AG08395 (cell line): ENCODE measurements at places on chromosomes 16 and 17.

GRCh38 chr17:18256776-18257175, 1.8 kb downstream of the FLII start:
- no peak for DNase-seq

DNA sequence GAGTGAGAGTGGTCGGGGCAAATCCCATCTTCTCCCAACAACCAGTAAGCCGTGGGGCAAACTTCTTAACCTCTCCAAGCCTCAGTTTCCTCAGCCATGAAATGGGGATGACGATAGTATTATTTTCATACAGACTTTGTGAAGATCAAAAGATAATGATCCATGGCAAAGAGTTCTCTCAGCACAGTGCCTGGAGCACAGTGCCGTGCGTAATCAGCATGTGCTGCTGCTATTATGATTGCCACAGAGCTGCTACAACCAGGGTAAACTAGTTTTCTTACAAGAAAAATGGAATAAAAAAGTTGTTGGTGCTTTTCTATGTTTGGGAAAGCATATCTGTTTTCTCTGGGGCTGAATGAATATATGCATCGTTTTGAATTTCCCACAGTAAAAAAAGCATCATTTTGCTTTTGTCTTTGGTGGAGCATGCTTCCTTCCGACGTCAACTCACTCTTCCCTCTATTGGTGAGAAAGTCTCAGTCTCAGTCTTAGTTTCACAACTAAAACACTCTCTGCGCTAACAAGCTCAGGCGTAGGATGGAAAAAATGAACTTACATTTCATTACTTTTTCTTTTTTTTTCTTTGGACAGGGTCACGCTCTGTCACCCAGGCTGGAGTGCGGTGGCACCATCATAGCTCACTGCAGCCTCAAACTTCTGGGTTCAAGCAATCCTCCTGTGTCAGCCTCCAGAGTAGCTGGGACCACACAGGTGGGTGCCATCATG, 37.2 kb downstream of the CDK5R1 start:
- no peak for DNase-seq

DNA sequence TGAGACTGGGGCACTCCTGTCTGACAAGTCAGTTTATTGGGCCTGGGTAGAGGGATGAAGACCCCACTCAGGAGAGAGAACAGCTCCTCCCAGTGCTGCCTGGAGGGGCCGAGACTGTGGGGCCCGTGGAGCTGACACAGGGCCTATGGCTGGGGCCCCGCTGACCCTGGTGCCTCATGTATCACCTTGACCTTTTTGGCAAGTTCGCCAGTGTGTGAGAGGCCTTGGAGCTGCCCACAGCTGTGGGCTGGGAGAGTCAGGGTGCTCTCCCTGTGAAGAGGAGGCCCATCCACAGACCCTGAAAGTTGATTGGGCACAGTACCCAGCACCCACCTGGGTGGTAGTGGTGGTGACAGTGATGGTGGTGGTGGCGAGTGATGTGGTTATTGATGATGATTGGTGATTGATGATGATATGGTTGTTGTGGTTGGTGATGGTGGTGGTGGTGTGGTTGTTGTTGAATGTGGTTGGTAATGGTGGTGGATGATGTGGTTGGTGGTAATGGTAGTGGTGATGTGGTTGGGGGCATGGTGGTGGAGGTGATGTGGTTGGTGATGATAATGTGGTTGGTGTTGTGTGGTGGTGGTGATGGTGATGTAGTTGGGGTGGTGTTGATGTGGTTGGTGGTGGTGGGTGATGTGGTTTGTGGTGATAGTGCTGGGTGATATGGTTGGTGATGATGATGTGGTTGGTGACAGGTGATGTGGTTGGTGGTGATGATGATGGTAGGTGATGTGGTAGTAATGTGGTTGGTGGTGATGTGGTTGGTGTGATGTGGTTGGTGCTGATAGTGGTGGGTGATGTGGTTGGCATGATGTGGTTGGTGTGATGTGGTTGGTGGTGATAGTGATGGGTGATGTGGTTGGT, 29.1 kb downstream of the BAHCC1 start:
- no peak for DNase-seq

- DNase-seq = no peak
Observed at GRCh38 chr17:57323391-57323790, 67.1 kb downstream of the MSI2 start.

- no peak for DNase-seq
Observed at GRCh38 chr17:74117087-74117698, 86.3 kb upstream of the RPL38 start.

GRCh38 chr16:1176280-1176897, 23.5 kb downstream of the CACNA1H start:
- no peak for DNase-seq

DNA sequence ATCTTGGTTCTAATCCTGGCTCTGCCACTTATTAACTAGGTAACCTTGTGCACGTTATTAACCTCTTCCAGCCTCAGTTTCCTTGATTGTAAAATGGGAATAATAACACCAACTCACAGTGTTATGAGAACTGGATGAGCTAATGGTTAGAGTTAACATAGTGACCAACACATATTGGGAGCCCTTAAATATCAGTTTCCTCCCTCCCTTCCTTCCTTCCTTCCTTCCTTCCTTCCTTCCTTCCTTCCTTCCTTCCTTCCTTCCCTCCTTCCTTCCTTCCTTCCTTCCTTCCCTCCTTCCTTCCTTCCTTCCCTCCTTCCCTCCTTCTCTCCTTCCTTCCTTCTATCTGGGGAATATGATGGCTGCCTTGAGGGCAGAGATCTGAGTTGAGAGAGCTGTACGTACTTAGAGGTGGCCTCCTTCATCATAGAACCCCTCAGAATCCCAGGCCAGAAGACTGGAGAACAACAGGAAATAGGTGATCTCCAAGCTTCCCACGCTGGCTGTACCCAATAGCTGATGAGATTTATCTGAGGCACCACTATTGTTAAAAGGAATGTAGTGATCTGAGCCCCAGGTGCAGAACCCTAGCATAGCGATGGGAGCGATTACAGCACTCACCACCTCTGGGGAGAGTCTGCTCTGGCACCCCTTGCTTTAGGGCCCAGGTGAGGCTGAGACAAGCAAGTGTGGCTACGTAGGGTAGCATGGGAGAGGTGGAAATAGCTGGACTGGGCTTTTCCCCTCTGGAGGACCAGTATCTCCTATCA, 26.2 kb downstream of the CCR7 start:
- DNase-seq = no peak

GRCh38 chr17:69961501-69962145, 113.4 kb upstream of the KCNJ16 start:
- DNase-seq = no peak

- no peak for DNase-seq
Observed at GRCh38 chr17:2362881-2363280, 25.6 kb downstream of the SGSM2 start.

DNA sequence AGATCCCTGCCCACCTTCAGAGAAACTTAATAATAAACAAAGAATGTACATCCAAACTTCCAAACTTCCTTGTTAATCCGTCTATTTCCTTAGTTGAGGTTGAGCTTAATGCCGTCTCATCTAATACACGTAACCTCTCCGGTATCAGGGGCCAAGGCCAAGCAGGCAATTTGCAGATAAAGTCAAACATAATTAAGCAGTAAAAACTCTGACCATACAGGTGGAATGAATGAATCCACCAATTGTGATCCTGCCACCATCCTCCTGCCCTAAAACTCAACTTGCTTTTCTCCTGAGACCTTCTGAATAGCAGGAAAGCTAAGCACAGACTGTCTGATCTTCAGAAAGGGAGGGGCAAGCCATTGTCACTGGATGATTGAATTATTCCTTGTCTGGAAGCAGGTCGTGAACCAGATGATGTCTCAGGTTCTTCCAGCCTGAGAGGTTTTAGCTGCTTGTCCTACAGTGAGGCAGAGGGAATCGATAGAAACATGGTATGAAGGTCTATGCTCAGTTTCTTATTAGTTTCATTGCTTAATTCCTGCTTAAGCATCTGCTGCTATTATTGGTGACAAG, 1111.8 kb upstream of the EEF2KMT start:
- DNase-seq = no peak
